Stomach (tissue), 19 donors: ENCODE measurements at places on chromosomes 2 and 18. TPM values are rescaled to one million over a fixed set of nuclear protein-coding genes. Genes with fewer than 3 reads are reported as not detected.

- H3K36me3 ChIP-seq: no peaks in the 10 kb centered on the region
- H3K27ac ChIP-seq: no peak overlapping the region
- H3K4me1 ChIP-seq: no peaks in the 10 kb centered on the region
- H3K4me3 ChIP-seq: no peak overlapping the region
- DNase-seq: no peak
Measured at GRCh38 chr2:56687169-56687568, 503.4 kb downstream of the CCDC85A start.

DNA sequence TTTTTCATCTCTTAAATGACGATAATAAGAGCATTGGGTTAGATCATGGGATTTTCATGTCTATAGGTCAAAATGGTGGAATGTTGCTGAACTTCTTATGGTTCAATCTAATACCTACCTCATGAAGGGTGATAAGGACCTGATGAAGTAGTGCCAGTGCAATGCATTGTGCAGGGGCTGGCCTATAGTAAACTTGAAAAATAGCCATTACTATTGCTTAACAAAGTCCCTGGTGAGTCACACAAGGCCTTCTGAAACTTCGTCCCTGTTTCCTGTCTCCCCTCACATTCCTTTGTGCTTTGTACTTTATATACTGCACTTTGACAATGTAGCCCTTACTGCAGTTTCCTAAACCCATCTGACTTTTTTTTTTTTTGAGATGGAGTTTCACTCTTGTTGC lies 515.9 kb downstream of the SLC4A3 start:
- no peaks in the 10 kb centered on the region for H3K4me1 ChIP-seq
- H3K36me3 ChIP-seq: no peaks in the 10 kb centered on the region
- H3K27ac ChIP-seq: no peak overlapping the region
- no peaks in the 10 kb centered on the region for H3K27me3 ChIP-seq
- no peak overlapping the region for H3K4me3 ChIP-seq

DNA sequence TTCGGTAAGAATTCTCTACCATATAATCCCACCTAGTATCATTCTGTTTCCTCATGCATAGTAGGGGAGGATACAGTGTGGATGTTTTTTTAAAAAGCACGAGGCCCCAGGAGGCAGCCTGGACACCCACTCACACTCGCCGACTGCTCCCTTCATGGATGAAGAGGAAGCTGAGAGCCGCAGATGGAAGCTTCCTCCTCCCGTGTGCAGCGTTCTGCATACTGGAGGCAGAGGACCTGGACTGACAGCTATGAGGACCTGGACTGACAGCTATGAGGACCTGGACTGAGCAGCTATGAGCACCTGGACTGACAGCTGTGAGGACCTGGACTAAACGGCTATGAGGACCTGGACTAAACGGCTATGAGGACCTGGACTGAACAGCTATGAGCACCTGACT lies 234.4 kb downstream of the NDUFA10 start:
- H3K4me1 ChIP-seq: no peaks in the 10 kb centered on the region
- no peak overlapping the region for H3K4me3 ChIP-seq
- no peaks in the 10 kb centered on the region for H3K27me3 ChIP-seq
- no peaks in the 10 kb centered on the region for H3K36me3 ChIP-seq
- DNase-seq: peak; percentile 10
- no peak overlapping the region for H3K27ac ChIP-seq

DNA sequence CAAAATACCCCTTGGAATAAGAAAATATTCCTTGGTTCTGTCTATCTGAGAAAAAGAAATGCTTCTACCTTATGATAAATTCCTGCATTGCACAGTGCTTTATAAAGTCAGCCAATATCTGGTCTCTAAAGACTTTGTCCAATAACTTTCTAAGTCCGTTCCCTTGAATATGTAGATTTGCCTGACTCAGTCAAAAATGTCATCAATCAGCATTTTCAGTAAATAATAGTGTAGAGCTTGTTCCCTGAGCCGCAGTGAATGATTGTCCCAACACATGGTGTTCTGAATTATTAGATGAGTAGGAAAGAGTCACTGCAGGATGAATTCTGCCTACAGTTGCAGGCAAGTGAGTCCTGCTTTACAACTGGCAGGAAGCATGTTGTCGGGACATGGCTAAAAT lies 316.8 kb upstream of the RBMS1 start:
- no peak for DNase-seq
- H3K36me3 ChIP-seq: no peaks in the 10 kb centered on the region
- no peak overlapping the region for H3K27ac ChIP-seq
- no peaks in the 10 kb centered on the region for H3K27me3 ChIP-seq
- H3K4me3 ChIP-seq: no peak overlapping the region
- H3K4me1 ChIP-seq: no peaks in the 10 kb centered on the region

- H3K27me3 ChIP-seq: no peaks in the 10 kb centered on the region
- no peak overlapping the region for H3K4me3 ChIP-seq
- peaks cover 39% of the 10 kb centered on the region for H3K4me1 ChIP-seq
- DNase-seq: no peak
- H3K27ac ChIP-seq: peak overlapping the region; percentile 42
Measured at GRCh38 chr2:218329027-218329825, 27.4 kb upstream of the CATIP start.

The ABCG8 gene
- total RNA-seq: 8.9 TPM

GRCh38 chr2:26566081-26566375 lies 75.1 kb downstream of the CIB4 start:
- H3K4me1 ChIP-seq: peaks cover 13% of the 10 kb centered on the region
- no peak for DNase-seq
- no peak overlapping the region for H3K4me3 ChIP-seq
- H3K27me3 ChIP-seq: no peaks in the 10 kb centered on the region
- H3K36me3 ChIP-seq: no peaks in the 10 kb centered on the region
- no peak overlapping the region for H3K27ac ChIP-seq

DNA sequence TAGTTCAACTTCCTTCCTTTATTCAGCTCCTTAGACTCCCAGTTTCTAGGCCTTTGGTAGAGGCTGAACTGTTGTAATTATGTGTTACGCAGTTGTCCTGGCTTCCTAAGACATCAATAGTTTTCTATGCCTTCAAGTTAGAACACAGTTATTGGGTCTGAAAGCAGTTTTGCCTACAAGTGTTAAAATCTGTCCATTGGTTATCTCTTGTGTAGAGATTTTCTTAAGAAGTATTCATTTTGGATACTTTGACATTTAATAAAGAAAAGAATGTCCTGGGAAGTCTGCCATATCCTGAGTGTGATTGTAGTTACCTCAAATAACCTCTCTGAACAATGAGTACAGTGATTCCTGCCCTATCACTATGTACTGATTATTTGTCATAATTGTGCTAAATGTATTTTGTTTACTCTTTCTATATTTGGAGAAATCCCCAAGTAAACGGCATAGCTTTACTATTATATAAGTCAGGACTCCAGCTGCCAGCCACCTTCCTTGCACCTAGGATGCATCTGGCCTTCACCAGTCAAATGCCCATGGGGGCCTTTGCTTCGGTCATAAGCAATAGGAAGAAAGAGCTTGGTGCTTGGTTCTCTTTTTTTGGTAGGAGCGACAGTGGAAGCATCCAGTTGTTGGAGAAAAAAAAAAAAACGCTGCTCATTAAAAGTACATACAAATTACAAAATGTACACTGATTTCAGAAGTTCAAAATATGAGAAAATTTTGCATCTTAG lies 449.5 kb upstream of the PKDCC start:
- no peaks in the 10 kb centered on the region for H3K36me3 ChIP-seq
- no peak overlapping the region for H3K4me3 ChIP-seq
- H3K4me1 ChIP-seq: peaks cover 20% of the 10 kb centered on the region
- H3K27me3 ChIP-seq: no peaks in the 10 kb centered on the region
- DNase-seq: no peak
- peak overlapping the region; percentile 14 for H3K27ac ChIP-seq

GRCh38 chr18:76566987-76567386 lies 71.9 kb upstream of the ZNF516 start:
- H3K36me3 ChIP-seq: no peaks in the 10 kb centered on the region
- no peak overlapping the region for H3K27ac ChIP-seq
- peaks cover 5% of the 10 kb centered on the region for H3K4me1 ChIP-seq
- no peaks in the 10 kb centered on the region for H3K27me3 ChIP-seq
- DNase-seq: no peak
- H3K4me3 ChIP-seq: no peak overlapping the region

- H3K27ac ChIP-seq: no peak overlapping the region
- DNase-seq: no peak
- peaks cover 2% of the 10 kb centered on the region for H3K27me3 ChIP-seq
- H3K4me1 ChIP-seq: peaks cover 15% of the 10 kb centered on the region
Measured at GRCh38 chr18:13606604-13607254, 119.6 kb downstream of the FAM210A start.

The AMER3 gene
- total RNA-seq: 0.55 TPM

DNA sequence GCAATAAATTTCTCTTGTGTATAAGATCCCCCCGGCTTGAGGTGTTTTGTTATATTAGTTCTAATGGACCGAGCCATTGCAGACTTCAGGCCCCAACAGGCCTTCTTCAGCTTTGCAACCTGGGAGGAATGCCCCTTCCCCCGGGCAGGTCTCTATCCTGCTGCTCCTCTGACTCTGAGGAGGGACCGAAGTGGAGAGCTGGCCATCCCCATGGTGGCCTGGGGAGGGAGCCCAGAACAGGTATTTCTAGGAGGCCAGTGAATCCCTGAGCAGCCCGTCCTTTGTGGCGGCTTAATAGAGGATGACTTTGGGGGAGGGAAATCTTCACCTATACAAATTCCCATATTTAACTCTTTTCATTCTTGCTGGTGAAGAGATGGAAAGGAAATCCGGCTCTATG lies 715.8 kb upstream of the SOX11 start:
- no peak overlapping the region for H3K4me3 ChIP-seq
- no peak for DNase-seq
- H3K27ac ChIP-seq: no peak overlapping the region

The CCDC178 gene
- 24.5 TPM for total RNA-seq

The IL36A gene
- total RNA-seq: not detected

The PCBP1 gene
- 141 TPM for total RNA-seq

DNA sequence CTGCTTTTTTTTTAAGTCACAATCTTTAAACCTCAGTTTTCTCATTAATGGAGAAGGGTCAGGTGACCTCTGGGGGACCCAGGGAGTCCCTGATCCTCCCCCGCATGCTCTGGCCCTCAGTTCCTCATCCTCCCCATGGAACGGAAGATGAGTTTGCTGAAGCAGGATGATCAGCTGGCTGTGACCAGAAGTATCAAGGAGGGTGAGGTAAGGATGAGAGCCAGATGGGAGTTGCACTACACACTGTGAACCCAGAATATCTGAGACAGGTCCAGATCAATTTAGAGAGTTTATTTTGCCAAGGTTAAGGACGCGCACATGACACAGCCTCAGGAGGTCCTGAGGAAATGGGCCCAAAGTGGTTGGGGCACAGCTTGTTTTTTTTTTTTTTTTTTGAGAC lies 3.8 kb downstream of the CATIP start:
- H3K36me3 ChIP-seq: no peaks in the 10 kb centered on the region
- H3K27me3 ChIP-seq: no peaks in the 10 kb centered on the region

The KYNU gene
- total RNA-seq: 5.3 TPM

GRCh38 chr2:173359231-173359630 lies 4.6 kb downstream of the CDCA7 start:
- peaks cover 46% of the 10 kb centered on the region for H3K27me3 ChIP-seq
- H3K4me3 ChIP-seq: no peak overlapping the region
- H3K4me1 ChIP-seq: peaks cover 22% of the 10 kb centered on the region
- H3K27ac ChIP-seq: no peak overlapping the region

The TRABD2A gene
- 0.58 TPM for total RNA-seq

GRCh38 chr2:27049422-27050280 lies 1.8 kb upstream of the AGBL5 start:
- H3K4me1 ChIP-seq: peaks cover 6% of the 10 kb centered on the region
- DNase-seq: no peak
- peaks cover 7% of the 10 kb centered on the region for H3K36me3 ChIP-seq
- H3K27ac ChIP-seq: peak overlapping the region; percentile 92

The KCNS3 gene
- 18.1 TPM for total RNA-seq

The VIL1 gene
- 12.9 TPM for total RNA-seq

DNA sequence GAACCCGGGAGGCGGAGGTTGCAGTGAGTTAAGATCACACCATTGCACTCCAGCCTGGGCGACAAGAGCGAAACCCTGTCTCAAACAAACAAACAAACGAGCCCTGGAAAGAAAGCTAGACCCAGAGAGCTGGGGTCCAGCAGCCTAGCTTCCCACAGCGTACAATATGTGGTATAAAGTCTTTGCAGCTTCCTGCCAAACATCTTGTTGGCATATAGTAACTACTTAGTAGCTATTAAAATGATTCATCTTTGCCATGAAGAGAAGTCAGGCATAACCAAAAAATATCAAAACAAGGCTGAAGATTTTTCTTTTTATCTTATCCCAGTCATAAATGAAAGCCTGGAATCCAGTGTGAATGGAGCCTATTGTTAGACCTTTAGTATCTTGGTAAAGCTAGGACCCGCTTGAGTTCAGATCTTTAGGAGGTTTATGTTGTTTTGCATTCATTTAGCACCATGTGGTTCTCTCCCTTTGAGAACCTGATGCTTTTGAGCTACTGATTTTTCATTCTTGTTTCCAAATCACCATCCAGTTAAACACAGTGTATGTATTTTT lies 139.7 kb upstream of the NOSTRIN start:
- no peaks in the 10 kb centered on the region for H3K36me3 ChIP-seq
- H3K27ac ChIP-seq: no peak overlapping the region
- no peak overlapping the region for H3K4me3 ChIP-seq
- no peaks in the 10 kb centered on the region for H3K27me3 ChIP-seq
- peaks cover 18% of the 10 kb centered on the region for H3K4me1 ChIP-seq

DNA sequence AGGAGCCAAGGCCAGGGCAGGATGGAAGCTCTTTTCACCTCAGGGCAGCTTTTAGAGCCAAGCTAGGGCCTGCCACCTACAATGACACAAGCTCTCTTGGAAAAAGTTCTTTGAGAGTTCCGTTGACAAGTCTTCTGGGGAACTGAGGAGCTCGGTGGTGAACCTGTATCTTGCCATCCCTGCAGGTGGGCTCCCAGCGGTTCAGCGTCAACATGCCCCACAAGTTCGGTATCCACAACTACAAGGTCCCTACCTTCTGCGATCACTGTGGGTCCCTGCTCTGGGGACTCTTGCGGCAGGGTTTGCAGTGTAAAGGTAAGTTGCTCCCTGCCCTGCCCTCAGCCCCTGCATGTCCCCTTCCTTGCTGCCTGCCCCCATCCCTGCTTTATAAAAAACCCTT lies 312.8 kb upstream of the EPAS1 start:
- H3K36me3 ChIP-seq: peaks cover 74% of the 10 kb centered on the region
- no peak for DNase-seq
- H3K27ac ChIP-seq: no peak overlapping the region
- no peaks in the 10 kb centered on the region for H3K4me1 ChIP-seq
- no peak overlapping the region for H3K4me3 ChIP-seq

DNA sequence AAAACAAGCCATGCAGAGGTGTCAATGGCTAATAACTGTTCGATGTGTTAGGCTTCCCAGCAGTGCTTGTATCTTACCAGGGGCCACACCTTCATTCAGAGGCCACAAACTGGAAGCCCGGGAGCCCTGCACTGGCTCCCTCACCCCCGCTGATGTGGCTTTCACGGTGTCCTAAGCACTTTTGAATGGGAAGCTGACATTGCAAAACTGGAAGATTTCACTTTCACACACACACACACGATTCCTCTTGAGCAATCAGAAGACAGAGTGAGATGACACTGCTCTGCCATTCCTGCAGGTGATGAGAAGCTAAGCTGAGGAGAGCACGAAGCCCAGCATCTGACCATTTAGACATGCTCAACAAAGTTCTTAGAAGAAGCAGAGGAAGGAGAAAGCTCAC lies 8.6 kb upstream of the ZNF407 start:
- H3K36me3 ChIP-seq: peaks cover 14% of the 10 kb centered on the region
- no peak for DNase-seq
- peaks cover 3% of the 10 kb centered on the region for H3K27me3 ChIP-seq
- no peak overlapping the region for H3K4me3 ChIP-seq

The MBP gene
- 407 TPM for total RNA-seq
